Stimulated activated CD4-positive, alpha-beta T cell treated with anti-CD3 and anti-CD28 coated beads, TNF-alpha, amount 100 ng/mL, for 1 hour (primary cell): ENCODE measurements at places on chromosomes 2 and 18.

DNA sequence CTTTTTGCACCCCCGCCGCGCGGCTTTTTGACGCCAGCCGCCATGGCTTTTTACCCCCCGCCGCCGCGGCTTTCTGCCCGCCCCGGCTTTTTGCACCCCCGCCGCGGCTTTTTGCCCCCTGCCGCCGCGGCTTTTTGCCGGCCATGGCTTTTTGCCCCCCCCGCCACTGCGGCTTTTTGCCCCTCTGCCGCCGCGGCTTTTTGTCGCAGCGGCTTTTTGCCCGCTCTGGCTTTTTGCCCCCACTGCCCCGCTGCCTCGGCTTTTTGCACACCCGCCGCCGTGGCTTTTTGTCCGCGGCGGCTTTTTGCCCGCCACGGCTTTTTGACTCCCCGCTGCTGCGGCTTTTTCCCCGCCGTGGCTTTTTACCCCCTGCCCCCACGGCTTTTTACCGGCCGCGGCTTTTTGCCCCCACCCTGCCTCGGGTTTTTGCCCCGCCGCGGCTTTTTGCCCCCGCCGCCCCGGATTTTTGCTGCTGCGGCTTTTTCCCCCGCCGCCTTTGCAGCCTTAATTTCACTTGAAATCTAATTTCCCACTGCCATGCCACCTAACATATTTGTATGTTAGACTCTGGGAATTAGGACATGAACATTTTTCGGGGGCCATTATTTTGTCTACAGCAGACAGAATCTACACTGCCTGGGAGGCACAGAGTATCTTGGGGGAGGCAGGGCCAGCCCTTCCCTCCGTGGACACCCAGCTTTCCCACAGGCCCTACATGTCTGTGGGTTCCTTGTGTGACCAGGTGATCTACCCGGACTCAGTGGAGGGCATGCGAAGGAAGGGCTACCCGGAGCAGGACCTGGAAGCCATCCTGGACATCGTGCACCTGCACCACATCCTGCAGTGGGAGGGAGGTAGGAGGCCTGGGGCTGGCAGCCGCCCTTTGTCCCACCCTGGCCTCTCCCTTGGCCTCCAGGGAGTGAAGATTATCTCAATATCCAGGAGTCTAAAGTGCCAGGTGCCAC lies 3031.0 kb upstream of the TEKT4 start:
- DNase-seq, result no peak

DNA sequence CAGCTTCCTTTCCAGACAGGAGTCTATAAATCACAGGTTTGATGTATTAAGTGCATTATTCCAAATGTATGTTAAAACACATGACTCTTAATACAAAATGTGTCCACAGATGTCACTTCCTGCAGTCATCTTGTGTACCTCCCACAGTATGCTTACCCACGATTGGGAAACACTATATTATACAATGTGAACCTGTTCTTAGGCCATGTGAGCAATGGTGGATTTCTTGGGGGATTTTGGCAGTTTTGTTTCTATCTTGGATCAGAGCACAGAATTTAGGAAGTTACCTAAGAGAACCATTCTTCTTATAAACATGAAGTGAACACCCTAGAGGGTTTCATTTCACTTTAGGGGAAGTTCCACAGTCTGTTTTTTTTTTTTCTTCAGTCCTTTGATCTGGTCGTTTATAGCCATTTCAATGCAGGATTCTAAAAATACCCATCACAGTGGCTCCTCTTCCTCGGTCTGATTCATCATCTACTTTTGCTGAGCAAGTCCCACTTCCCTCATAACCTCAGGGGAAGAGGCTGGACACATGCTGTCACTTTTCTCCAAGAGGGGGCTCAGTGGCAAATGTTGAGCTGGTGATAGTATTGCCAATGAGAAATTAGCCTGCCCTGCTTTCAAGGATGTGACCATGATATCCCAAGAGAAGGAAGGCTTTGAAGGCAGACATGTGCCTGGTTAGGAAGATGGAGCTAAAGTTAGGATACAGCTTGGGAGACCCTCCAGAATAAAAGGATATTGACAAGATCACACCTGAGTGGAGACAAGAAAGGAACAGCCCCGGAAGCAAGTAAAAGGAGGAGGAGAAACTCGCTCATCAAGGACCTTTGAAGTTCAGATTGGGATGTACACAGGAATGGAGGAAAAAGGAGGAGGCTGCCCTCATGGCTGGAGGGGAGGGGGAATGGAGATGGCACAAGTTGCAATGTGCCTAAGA lies 22.6 kb downstream of the PLEK start:
- DNase-seq, result no peak

- peak; percentile 52 for DNase-seq
Observed at GRCh38 chr2:68726608-68727367, 7.8 kb upstream of the ARHGAP25 start.

- no peak for DNase-seq
Observed at GRCh38 chr2:63792530-63792929, 49.2 kb upstream of the UGP2 start.

GRCh38 chr2:138475277-138475776 lies 26.2 kb upstream of the SPOPL start:
- DNase-seq, result no peak

DNA sequence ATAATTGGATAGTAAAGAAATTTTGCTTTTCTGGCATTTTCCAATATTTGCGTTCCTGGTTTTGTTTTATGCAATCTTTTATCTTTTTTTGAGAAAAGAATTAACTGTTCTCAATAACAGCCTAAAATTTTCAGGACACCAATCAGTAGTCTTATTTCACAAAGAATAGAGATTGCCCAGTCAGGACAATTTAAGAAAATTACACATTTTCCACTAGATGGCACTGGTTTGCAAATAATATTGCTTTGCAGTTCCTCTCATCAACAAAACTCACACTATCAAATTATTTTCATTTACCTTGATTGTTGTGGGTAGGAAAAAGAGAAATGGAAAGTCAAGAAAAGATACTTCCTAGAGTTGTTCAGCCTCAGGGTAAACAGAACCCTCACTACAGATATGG lies 2.4 kb upstream of the RBM45 start:
- DNase-seq, result no peak

GRCh38 chr18:11989966-11990380 lies 8.7 kb downstream of the IMPA2 start:
- no peak for DNase-seq

DNA sequence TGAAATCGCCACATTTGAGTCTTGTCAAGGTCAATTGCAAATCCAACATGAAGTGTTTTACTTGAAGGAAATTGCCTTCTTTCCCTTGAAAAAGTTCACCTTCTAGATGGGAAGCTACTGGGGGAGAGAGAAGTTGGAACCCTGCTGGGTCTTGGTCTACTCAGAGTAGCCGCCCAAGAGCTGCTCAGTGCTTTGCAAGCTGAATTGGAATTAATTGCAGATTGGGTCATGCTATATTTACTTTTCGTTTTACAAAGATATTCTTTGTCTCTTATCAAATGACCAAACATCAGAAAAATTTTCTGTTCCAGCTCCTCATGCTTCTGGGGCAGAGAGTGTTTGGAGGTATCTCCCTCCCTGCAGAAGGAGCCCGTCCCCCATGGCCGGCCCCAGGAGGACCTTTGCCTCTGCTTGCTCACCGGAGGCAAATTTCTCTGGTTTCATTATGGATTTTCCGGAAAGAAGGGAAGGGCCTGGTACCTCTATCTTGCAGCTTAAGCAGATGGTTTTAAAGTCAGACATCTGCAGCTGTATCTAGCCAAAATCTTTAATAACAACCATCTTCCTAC lies 289.7 kb downstream of the MYT1L start:
- no peak for DNase-seq

DNA sequence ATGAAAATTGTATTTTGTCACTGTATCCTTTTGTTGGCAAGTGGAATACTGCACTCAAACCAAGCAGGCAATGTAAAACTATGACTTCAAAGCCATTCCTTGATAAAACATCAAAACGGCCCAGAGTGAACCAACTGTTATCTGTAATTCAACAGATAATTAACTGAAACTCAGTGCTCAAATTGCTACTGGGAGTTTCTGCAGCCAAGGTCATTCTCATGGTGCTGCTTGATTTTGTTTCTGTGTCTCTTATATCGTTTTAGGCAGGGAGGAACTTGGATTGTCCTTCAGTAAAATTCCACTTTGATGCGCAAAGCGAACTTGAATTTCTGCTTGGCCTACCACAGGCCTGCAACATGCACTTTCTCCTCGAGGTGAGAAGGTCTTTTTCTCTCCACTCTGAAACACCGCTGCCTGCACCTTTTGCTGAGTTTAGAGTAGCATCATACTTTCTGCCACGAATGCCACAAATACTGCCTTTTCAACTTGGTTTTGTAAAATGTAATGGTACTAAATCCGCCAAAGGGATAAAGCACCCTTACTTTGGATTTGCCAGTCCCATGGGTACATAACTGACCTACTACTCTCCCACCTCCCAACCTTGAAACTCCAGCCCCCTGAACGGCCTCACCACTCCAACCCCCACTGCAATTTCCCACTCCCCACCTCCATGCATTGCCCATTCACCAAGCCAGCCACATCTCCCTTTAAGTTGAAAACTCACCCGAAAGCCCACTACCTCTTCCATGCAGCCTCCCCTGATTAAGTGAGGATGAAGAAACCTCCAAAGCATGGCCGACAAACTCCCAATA lies 204.7 kb downstream of the TGIF1 start:
- no peak for DNase-seq

DNA sequence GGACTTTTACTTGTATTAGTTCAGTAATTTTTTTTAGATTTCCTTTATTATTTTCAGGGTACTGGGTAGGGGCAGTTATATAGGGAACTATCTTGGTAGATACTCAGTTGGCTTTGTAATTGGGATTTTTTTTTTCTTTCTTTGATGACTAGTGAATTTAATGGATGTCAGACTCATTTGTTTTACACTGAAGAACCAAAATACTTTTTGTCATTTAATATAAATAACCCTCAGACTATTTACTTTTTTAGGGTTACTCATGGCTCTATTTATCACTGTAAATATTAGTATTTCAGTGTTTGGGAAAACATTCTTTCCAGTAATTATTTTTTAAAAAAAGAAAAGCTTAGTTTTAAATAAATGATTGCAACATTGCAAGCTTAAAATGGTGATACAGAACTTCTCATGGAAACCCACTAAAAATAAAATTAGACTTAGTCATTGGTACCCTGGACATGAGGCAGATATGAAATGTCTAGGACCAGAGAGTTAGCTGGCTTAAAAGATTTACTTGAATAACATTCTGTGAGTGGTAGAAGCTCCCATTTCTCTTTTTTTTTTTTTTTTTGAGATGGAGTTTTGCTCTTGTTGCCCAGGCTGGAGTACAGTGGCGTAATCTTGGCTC lies 74.4 kb upstream of the CYP20A1 start:
- no peak for DNase-seq

GRCh38 chr2:3588084-3588483 lies 6.8 kb upstream of the COLEC11 start:
- no peak for DNase-seq

DNA sequence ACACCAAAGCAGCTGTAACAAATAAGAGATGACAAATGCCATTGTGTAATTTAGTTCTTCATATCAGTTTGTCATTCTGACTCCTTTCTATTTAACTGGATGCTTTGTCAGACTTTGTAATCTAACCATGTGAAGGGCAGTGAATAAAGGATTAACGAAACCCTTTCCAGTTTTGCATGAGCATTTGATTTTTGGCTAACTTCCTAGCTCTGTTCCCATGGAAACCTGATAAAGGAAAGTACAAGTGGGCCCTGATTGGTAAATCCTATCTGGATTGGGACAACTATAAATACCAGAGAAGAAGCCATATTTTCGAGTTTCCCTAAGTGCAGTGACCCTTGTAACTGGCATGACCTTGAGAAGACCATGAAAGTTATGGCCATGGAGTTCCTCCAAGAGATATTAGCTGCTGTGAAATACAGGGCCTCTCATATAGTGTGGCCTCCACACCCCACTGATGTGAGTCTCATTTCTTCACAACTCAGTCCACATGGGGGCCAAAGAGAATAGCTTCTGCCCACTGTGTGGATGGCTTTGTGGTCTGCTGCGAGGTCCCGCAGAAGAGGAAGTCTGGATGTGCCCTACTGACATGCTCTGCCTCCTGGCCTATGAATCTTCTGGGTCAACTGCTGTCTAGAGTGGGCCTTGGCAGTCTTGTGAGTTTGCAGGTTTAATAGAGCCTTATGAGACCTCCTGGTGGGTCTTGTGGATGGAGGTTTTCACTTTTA lies 38.2 kb upstream of the CYP1B1 start:
- no peak for DNase-seq

- DNase-seq, result no peak
Observed at GRCh38 chr2:111715987-111716904, 167.7 kb downstream of the ANAPC1 start.

DNA sequence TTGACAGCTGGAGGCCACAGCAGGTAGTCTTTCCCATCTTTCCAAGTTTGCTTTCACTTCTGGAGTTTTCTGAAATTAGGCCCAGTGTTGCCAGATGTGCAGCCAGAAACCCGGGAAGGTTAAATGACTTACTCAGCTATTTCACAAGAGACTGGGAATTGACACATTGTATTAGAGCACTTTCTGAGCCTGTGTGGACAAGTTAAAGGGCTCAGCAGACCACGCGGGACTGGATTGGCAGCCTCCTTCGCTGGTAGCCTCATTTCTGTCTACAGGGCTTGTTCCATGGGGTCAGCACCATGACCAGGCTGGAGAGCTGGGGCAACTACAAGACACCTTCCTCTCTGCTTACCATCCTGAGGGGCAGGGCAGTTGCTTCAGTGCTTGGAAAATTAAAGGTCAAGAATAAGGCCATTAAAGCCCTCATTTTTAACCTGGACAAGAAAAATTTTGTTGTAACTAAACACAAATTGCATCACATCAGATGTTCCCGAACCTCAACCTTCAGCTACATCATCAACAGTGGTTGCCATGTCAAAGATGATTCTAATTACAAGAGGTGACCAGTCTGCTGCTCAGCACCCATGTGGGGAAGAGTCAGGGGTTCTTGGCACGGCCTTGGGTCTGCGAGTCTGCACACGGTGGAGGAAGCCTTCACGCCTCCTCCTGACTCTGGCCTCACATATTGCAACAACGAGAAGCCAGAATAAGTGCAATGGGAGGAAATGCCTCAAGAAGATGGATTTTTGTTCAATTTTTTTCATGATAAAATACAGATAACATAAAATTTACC lies 279.5 kb upstream of the RAB6C start:
- no peak for DNase-seq

- no peak for DNase-seq
Observed at GRCh38 chr18:79947054-79947755, 4.2 kb downstream of the SLC66A2 start.

DNA sequence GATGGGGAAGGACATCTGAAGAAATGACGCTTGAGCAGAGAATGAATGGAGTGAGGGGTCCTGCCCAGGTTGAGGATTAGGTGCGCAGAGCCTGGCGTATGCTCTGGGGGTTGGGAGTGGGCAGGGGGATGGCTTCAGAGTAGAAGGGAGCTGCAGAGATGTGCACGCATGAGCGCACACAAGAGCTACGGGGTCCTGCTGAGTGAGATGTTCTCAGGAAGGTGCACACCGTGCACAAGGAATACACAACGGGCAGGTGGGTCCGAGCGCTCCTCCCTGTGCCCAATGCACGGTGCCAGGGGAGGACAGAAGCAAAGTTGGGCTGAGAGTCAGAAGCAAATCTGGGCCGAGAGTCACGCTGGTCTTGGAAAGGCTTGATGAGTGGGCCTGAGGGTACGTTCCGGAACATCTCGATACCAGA lies 25.5 kb downstream of the TWIST2 start:
- DNase-seq, result no peak
